Thymus (tissue), 14 donors: ENCODE measurements at places on chromosomes 7 and 10. TPM values are rescaled to one million over a fixed set of nuclear protein-coding genes. Genes with fewer than 3 reads are reported as not detected.

NPSR1 gene
- 0.23 TPM for polyA plus RNA-seq

NKX1-2 gene
- polyA plus RNA-seq, result 0.05 TPM

PDZD7 gene
- polyA plus RNA-seq, result 1.4 TPM

DNA sequence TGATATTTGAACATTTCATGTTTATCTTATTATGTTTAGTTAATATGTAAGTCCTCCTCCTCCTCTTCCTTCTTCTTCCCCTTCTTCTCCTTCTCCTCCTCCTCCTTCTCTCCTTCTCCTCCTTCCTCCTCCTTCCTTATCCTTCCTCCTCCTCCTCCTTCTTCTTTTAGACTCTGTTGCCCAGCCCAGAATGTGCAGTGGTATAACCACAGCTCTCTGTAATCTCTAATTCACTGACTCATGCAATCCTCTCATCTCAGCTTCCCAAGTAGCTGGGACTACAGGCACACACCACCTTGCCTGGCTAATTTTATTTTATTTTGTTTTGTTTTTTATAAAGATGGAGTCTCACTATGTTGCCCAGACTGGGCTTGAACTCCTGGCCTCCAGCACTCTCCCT is 83.4 kb upstream of the ODAD2 start:
- no peak for DNase-seq

DNA sequence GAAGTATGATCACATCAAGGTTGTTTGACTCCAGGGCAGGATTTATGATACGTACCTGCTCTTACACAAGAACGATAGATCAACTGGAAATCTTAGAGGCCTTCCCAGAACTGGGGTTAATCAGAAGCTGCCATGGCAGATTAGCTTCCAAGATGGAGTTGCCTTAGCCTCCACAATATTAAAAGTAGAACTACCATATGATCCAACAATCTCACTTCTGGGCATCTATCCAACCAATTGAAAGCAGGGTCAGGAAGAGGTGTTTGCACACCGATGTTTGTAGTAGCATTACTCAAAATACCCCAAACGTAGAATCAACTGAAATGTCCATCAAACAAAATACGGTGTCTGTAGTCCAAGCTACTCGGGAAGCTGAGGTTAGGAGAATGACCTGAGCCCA is 6.6 kb downstream of the PILRB start:
- DNase-seq, result no peak

DNA sequence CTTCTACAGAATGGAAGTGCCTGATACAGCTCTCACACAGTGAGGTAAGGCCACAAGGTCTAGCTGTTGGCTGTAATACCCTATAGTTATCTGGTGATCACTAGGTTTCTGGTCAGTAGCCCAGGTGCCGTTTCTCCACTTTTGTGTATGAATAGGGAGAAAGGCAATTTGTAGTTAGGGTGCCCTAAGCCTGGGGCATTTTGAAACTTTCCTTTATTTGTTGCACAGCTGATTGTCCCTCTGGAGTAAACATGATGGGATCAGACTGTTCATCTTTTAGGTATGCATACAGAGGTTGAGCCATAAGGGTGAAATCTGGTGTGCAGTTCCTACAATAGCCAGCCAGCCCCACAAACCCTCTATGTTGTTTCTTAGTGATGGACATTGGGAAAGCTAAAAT is 112.4 kb downstream of the ANKRD26 start:
- DNase-seq, result no peak

DNA sequence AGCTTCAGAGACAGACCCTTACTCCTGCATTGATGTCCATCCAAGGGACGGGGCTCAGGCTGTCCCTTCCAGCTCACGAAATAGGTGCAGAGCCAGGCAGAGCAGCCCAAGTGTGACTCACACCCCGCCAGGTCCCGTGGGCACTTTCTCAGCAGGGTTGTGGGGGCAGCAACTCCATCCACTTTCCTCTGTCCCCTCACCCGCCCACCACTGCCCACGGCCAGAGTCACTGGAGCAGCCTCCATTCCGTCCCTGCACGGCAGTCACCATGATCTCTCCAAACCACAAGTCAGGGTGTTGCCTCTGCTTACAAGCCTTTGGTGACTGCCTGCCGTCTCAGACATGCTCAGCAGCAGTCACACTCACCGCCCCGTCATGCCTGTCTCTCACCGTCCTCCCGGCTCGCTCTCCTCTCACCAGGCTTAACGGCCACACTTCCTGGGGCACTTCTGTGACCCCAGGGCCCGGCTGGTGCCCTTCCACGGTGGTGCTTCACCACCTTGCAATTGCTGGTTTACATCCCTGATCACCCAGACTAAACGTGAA is 39.3 kb downstream of the CALML3 start:
- DNase-seq, result no peak

DNA sequence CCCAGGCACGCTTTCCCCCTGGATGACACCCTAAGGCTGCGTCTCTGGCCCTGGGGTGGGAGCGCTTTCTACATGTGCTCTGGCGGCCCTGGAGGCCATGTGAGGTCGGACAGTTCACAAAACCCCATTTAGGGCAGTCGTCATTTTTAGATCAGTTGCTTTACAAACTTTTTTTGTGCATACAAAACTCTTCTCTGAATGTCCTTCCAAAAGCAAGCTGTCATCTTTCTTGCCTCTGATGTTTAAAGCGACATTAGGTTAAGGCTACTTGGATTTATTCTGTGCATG is 5.9 kb downstream of the MAFK start:
- DNase-seq, result no peak

GRCh38 chr10:92997620-92998019 is 63.0 kb upstream of the CYP26C1 start:
- no peak for DNase-seq

GRCh38 chr10:48574322-48574796 is 30.5 kb downstream of the ARHGAP22 start:
- no peak for DNase-seq

GRCh38 chr7:12296051-12296570 is 85.0 kb downstream of the TMEM106B start:
- no peak for DNase-seq

GRCh38 chr10:63467841-63468240 is 2.1 kb upstream of the JMJD1C start:
- no peak for DNase-seq

DNA sequence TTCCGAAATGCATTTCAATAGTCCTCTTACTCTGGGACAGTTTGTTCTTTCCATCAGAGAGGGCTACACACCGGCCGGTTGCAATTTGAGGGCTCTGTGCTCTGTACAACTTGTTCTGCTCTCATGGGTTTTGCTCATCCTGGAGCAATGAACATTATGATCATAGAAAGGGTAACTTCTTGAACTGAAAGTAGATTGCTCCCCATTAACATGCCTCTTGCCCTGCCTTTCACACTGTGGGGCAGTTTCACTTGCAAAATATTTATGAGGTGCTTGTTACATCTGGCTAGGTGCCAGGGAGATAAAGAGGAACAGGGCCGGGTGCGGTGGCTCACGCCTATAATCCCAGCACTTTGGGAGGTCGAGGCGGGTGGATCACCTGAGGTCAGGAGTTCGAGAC is 97.3 kb upstream of the MPP7 start:
- no peak for DNase-seq

DNA sequence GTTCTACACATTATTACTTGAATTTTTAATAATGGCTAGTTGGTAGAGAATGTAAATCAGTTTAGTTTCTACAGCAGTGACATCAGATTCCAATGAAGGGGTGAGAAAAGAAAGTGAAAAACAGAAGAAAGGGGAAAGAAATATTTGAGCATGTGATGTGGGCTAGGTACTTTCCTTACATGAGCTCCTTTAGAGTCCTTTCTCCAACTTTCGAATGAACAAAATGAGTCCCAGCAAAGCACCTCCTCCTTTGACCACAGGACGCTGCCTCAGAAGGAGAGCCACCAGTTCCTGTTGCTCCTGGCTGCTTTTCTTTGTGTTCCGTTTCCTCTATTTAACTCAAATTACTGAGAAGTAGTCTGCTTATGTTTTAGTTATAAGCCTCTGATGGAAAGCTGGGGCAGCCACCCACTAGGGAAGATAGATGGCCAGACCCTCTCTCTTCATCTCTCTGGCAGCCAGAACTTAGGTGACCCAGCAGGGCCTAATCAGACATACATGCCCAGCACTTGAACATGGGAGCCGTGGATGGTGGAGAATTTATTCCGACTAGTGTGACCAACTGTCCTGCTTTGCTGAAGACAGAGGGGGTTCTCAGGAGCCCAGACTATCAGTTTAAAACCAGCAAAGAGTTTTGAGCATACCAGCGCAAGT is 82.4 kb upstream of the NME8 start:
- no peak for DNase-seq
